Foreskin keratinocyte (primary cell): ENCODE measurements at places on chromosomes 16 and 17.

DNA sequence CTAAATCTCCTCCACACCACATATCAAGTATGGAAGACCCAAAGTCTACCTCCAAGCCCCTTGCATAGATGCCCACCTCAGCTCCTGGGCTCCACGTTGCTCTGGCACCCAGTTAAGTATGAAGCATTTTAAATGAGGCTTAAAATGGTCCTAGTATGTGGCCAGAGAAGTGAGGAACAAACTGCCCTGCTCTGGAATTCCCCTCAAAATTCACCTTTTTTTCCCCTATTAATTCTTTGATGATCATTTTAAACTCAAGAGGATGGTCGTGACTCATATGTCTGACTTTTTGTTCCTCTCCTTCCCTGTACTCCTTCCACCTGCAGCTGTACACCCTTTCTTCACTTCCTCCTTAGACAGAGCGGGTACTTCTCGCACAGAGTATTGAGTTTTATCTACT is 234.5 kb upstream of the MYOCD start:
- DNase-seq, result no peak

DNA sequence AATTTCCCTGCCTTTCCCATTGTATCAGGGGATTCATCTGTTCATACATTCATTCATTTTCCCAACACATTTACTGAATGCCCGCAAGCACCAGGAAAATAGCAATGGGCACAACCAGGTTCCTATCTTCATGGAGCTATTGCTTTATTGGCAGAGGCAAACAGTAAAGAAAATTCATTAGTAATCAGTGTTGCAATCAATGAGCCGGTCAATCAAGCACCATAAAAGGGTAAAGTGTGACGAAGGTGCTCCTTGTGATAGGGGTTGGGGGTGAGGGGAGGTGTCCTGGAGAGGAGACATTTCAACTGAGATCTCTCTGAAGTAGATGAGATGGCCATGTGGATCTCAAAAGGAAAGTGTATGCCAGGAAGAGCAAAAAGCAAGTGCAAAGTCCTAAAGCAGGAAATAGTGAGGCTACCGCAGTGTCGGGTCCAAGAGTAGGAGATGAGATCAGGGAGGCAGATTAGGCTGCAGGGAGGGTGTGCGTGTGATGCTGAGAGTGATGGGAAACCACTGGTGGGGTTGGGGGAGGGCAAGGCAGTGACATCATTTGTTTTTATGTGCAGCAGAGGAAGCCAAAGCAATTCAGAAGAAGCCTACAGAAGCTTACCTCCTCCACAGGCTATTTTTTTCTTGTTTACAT is 28.4 kb downstream of the CDH13 start:
- no peak for DNase-seq

GRCh38 chr16:16120382-16121184 is 102.7 kb downstream of the ABCC6 start:
- DNase-seq, result no peak

GRCh38 chr17:50304781-50305404 is 30.6 kb downstream of the TMEM92 start:
- no peak for DNase-seq

DNA sequence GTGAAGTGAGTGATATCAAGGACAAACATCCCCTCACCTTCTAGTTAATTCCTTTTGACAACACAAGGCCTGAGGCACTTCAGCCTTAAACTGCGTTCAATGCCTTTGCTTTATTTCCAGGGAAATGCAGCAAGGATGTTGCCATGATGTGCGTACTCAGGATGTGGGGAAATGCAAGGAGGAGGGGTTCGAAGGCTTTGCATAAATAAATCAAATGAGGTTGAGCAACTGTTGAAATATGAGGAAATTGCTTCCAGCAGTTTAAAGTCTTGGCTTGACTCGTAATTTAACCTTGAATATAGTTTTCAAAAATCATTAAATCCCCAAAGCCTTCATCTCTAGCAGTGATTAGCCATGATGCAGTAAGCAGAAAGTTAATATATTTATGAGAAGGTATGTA is 81.8 kb upstream of the CCL2 start:
- DNase-seq, result no peak

DNA sequence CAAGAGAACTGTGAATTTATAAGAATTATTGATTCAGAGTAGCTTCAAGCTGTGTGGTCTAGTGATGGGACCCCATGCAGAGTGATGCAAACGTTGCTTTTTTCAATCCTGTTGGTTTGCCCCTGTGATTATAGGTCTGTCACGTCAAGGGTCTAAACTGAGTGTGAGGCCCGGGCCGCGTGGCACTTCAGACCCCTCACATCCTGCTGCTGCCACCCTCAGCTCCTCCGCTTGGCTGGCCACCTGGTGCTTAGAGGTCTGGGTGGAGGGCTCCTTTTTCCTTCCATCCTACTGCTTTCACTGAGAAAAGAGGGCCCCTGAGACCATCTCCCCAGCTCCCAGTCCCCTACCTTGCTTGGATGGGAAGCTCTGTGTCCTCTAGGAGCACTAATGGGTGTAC is 12.0 kb downstream of the MYL4 start:
- no peak for DNase-seq

DNA sequence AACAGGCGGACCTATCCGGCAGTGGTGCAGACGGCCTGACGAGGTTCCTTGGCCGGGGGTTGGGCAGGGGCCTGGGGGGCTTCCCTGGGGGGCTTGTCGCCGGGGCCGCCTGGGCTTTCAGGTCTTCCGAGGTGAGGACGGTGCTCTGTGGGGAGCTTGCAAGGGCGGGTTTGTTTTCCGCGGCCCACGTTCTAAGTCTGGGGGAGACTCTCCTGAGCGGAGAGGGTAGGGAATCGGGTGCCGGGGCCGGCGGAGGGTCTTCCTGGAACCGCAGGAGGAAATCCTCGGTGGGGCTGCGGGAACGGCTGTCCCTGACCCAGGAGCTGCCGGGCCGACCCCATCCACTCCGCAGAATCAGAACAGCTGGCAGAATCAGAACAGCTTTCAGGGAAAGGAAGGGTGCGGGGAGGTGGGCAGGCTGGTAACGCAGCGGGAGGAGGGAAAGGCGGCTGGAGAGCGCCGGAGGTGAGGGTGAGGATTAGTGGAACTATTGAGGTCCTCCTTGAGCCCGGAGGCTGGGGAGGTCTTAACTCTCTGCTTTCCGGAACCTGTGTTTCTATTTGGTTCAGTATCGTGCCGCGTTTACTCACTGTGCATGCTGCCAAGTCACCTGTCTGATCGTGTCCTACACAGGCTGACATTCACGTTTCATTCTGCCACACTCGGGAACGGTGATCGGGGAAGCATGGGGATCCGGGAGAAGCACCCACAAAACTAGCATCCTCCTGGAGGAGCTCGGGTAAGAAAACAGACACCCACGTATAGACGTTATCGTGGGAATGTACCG is 28.9 kb downstream of the CPSF4L start:
- peak; percentile 43 for DNase-seq

DNA sequence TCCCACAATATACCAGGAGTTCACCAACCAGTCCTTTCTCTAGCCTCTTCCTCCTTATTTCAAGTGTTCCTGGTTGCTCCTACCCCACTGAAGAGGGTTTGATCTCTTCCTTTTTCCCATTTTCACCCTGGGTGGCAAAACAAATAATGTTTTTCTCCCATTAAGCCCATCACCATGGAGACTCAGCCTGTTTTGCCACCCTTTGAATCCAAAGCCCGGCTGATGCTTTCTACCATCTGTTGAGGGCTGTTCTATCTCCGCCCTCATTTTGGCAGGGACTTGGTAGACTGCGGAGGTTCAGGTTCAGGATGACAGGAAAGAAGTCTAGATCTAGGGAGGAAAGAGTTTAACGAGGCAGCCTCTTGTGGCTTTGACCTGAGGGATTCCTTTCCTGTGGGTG is 2.6 kb downstream of the DNAH2 start:
- no peak for DNase-seq

GRCh38 chr17:2087597-2088211 is 32.8 kb downstream of the HIC1 start:
- DNase-seq, result no peak

GRCh38 chr16:67187175-67187890 is 2.6 kb downstream of the EXOC3L1 start:
- DNase-seq, result no peak

GRCh38 chr16:86777381-86777946 is 199.1 kb downstream of the FOXL1 start:
- peak; percentile 19 for DNase-seq

DNA sequence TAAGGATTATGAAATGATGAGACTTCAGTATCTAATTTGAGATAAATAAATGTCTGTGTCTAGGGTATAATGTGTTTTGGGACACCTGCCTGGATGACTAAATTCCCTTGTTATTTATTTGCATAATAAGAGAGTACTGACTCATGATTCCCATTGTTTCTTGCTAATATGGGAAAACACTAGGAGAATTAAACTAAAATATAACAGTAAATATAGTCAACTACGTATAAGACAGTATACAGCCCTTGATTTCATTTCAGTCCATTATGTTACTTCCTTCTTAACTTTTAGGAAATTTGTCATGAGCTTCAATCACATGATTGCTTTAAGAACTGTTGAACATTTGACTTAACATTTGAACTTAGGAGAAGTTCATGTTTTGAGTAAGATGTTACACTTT is 62.4 kb downstream of the VMP1 start:
- DNase-seq, result peak; percentile 75

GRCh38 chr17:4204710-4205173 is 59.0 kb downstream of the ANKFY1 start:
- DNase-seq, result no peak

- DNase-seq, result no peak
Measured at GRCh38 chr17:67171560-67171959, 73.4 kb downstream of the HELZ start.

GRCh38 chr17:20156196-20157000 is 147.2 kb downstream of the SPECC1 start:
- peak; percentile 85 for DNase-seq

DNA sequence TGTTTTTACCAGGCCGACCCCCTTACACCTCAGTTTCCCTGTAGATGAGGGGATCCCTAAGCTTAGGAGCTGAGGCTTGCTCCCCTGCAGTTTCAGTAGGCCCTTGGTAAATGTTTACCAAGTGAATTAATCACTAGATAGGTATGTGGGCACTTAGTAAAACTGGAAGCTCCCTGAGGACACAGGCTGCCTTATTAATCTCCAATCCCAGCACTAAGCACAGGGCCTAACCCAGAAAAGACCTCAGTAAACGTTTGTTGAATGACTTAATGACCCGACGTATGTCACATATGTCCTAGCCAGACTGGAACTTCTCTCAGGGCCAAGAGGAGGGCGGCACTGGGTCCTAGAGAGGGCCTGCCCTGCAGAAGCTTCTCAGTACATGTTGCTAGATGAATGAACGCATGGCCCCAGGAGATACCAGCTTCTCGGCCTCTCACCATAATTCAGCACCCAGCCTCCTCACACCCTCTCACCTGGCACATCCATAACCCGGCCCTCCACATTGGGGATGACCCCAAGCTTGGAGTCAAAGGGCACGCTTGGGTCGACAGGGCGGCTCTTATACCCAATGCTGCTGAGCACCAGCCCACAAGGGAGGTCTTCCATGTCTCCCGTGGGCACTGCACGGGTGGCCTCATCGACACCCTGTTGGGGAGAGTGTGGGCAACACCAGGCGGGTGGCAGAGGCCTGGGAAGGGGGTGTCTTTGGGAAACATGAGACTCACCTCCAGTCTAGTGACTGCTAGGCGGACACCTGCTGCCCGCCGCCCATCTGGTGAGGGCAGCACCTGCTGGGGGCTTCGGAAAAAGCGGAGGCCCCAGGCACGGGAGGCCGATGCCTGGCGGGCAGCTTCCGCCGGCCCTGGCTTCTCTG is 4.0 kb upstream of the GRIN2C start:
- no peak for DNase-seq

GRCh38 chr16:48870141-48870540 is 260.2 kb upstream of the N4BP1 start:
- no peak for DNase-seq

DNA sequence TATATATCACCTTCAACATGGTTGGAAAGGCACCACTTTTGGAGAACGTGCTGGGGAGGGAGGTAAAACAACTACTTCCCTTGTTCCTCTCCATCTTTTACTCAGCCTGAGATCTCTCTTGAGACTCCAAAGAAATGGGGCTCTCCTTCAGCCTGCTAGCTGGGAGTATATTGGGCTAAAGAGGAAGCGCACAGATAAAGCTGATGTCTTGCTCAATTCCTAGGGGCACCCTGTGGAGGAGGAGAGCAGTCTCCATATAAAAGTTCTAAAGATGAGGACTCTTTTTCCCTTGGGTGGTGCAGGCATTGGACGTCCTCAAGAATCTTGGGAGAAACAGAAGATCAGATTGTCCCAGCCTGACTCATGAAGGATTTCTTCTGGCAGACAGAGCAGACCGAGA is 4.6 kb upstream of the ETV4 start:
- no peak for DNase-seq

DNA sequence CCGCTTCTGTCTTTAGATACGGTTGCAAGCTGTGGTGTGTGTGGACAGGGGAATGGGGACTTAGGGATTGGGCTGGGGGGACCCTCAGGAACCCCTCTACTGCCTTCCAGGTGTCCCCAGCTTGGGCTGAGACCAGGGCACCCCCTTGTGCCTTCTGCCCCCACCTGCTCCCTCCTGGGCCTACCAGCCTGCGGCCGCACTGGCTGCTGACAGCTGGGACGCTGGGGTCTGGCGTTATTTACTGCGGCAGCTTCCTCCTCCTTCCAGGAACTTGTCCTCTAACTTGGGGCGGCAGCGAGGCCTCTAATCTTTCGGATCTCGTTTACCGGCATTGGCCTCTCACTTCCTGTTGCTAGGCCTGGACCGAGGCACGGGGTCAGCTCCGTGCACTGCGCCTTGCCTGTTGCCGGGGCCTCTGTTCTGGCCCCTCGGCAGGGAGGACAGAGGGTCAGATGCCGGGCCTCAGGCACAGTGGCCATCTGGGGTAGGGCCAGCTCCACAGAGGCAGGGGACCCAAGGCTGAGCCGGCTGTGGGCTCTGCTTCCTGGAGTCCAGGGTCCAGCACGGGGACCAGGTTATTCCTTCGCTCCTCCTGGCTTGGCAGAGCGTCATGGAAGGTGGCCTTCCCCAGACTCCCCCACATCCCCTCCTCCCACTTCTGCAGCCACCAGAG is 31.8 kb downstream of the TMEM235 start:
- no peak for DNase-seq

DNA sequence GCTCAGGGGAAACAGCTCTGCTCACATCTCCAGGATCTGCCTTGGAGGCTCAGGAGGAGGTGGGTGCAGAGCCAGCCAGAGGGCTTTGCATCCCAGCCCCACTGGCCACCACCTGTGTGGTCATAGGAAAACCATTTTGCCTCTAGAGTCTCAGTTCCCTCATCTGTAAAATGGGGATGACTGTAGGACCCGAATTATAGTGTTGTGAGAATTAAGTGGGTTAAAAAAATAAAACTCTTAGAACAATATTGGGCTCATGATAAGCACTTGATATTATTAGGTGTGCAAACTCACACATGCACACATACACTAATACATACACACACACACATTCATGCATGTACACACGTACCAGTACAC is 19.4 kb upstream of the JPH3 start:
- DNase-seq, result no peak

GRCh38 chr17:34993031-34993430 is 12.7 kb downstream of the LIG3 start:
- DNase-seq, result no peak

GRCh38 chr17:13601776-13602551 is at the start of gene HS3ST3A1:
Gene HS3ST3A1, minus strand, starts transcription at chr17:13601929. Its CDS starts 800 bp downstream, at chr17:13601129.
- DNase-seq, result no peak
